ENCODE measurements at places on chromosomes 1 and 21.

DNA sequence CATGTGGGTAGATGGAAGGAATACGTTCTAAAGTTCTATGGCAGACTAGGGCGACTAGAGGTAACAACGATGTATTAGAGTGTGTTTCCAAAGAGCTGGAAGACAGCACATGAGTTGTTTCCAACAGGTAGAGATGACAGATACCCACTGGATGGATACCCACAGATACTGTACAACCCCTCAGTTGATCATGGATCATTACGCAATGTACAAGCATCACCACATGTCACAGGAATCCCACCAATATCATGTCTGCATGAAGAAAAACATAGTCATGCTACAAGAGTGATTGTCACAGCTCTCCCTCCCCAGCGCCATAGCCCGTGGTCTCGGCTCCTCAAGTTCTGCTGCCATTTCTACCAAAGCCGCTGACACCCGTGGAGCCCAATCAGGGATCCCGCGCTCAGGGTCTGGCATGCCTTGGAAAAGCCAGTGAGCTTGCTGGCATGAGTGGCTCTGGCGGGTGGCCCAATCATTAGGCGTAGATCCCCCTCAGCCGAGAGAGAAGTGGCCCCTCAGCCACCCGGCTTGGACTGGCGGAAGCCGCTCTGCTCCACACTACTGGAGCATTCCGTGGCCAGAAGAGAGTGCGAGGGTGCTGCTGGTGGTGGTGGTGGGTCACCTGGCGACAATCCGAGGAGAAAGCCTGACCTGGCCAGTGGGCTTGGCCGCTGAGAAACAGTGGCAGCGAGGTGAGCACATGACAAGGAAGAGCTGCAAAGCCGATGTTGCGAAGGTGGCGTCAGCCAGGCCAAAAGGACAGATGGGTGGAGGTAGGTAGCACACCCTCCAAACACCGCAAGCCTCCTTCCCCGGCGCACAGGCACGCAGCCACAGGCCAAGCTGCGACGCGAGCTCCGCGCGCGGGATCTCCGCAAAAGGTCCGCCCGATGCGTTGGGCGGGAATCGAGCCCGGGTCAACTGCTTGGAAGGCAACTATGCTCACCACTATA, 65.7 kb upstream of the FCGR2A start:
- DNase-seq, result no peak

GRCh38 chr1:235831148-235831547, 35.6 kb downstream of the LYST start:
- no peak for DNase-seq

DNA sequence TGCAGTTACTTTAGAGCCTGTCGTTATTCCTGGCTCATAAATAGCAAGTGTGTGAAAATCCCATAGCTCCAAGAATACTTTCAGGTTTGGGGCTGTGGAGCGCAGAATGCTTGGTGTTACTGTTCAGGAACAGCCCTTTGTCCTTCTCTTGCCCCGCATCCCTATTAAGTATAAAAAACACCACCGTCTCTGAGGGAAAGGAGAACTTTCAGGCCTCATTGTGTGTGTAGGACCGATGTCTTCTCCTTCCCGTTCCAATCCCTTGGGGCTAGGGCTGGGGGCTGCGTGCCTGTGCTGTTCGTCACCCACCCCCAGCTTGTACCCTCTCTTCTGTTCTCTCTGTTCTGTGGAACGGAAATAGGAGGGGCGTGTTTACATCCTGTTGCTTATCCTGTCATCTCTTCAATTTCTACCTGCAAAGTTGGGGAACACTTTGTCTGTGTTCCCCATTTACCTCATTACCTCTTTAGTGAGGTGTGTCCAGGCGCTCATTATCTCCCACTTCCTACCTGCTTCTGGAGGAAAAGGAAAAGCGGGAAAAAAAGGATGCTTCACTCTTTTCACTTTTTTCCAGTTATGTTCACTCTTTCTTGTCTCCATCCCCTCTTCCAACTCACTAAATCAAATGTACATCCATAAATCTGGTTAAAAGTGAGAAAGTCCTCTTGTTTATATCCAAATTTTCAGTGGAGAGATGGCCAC, 788 bp upstream of the TXNIP start:
- peak; percentile 83 for DNase-seq

DNA sequence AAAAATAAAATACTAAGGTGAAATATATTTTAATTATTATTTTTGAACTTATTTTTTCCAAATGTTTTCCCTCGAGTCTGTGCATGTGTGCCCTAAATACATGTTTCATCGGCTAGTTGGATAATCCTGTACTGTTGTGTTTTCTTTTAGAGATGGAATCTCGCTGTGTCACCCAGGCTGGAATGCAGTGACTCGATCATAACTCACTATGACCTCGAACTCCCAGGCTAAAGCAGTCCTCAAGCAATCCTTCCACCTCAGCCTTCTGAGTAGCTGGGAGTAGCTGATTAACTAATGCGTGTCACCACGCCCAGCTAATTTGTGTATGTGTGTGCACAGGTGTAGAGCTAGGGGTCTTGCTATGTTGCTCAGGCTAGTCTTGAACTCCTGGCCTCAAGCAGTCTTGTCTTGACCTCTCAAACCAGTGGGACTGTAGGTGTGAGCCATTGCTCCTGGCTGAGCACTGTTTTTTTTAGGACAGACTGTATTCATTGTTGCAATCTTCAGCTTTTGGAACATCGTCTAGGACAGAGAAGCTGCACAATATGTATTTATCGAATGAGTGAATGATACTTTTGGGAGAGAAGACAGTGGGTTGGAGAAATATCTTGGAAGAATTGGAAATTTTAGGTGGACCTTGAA, 4.8 kb upstream of the TMCO1 start:
- DNase-seq, result no peak

DNA sequence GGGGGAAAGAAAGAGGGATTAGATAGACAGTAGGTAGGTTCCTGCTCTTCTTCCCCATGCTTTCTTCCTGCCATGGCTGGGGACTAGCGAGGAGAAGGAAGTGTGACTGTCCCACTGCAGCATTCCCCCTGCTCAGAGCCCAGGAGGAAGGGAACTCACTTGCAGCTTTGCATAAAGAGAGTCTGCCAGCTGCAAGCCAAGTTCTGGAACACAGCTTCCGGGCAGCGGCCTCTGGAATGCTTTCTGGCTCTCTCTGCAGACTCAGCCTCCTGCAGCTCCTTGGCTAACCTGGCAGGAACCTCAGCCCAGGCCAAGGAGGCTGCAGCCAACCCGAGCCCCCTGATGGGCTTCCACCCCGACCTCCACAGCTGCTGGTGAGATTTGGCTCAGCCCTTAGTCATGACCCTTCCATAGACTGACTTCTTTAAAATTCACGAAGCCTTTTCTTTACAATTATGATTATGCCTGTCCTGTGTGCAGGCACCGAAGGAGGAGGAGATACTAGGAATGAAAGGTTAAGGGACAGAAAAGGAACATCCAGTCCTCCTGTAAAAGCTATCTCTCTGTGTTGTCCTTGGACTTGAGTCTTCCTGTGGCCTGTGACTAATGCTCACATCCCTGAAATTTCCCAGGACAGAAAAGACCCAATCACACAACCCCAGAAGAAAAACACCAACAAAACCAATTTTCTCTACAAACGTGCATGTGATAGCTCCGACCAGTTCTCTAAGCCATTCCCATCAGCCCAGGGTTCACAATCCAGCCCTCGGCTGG, 108.2 kb upstream of the OLIG2 start:
- DNase-seq, result no peak

All from natural killer cell (primary cell).